ENCODE measurements at places on chromosomes 1 and 21. TPM values are rescaled to one million over a fixed set of nuclear protein-coding genes. Genes with fewer than 3 reads are reported as not detected.

Gene AKR7A3
- total RNA-seq: 0.88 TPM

Gene FAM177B
- total RNA-seq: not detected

Gene RSRP1
- total RNA-seq: 67.5 TPM

Gene MANEAL
- 2.2 TPM for total RNA-seq

Gene OR2T29
- not detected for total RNA-seq

Gene AVPR1B
- total RNA-seq: not detected

Gene LRRC42
- total RNA-seq: 23.1 TPM

Gene KRTAP24-1
- total RNA-seq: not detected

Gene HSD3B2
- not detected for total RNA-seq

Gene TCP10L
- total RNA-seq: not detected

Gene ADAMTS4
- total RNA-seq: 23.8 TPM

Gene LCE1D
- total RNA-seq: not detected

Gene CELA2B
- not detected for total RNA-seq

Gene CAMK1G
- total RNA-seq: 0.12 TPM

Gene AADACL4
- not detected for total RNA-seq

Gene KRTAP7-1
- not detected for total RNA-seq

Gene CACHD1
- total RNA-seq: 8.2 TPM

Gene PAPPA2
- total RNA-seq: 0.18 TPM

Gene GSTM1
- 9.3 TPM for total RNA-seq

Gene APCS
- total RNA-seq: not detected

Gene RXFP4
- not detected for total RNA-seq

Gene FOXD3
- not detected for total RNA-seq

Gene ZNF593OS
- total RNA-seq: not detected

Data from glomerular endothelial cell (primary cell).